ENCODE measurements at places on chromosomes 11 and 22.

DNA sequence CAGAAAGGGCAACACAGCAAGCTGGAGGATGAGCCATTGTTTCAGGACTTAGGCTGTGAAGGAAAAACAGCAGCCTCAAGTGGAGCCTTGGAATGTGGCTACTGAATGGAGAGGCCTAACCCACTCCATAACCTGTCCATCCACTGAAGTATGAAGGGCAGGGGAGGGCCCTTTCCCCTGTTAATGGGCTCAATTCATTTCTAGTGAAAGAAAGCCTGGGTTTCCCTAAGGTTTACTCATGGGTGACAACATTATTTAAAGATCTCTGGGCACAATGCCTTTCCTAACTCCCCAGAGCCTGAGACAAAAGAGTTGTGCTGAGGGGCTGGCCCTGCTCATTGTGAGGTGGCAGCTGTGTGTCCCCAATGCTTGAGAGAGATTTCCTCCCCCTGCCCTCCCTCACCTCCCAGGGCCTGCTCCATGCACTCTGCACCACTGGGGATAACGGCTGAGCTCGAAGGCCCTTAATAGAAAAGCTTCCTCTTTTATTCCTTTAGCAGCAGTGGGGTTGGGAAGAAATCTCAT, 83.8 kb downstream of the ME3 start:
- no peak for DNase-seq

DNA sequence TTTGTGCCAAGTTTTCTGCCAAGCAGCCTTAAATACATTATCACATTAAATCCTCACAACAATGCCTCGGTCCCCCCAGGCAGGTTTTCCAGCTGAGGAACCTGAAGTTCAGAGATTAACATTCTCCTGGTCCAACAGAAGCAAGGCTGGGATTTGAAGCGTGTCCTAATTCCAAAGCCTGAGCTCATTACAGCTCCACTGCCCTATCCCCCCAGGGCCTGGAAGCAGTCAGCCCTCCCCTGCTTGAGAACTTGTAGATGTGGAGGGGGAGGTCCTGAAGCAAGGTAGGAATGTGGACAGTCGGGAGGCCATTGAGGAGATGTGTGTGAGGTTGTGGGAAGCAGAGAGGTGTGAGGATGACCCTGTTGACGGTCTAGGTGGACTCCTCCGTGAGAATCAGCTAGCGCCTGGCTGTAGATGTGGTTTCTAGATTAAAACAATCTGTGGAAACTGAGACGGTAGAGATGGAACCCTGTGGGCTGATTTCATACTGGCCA, 8.1 kb downstream of the GRAMD1B start:
- no peak for DNase-seq

GRCh38 chr11:46674463-46675287, 25.7 kb downstream of the ARHGAP1 start:
- DNase-seq, result no peak

DNA sequence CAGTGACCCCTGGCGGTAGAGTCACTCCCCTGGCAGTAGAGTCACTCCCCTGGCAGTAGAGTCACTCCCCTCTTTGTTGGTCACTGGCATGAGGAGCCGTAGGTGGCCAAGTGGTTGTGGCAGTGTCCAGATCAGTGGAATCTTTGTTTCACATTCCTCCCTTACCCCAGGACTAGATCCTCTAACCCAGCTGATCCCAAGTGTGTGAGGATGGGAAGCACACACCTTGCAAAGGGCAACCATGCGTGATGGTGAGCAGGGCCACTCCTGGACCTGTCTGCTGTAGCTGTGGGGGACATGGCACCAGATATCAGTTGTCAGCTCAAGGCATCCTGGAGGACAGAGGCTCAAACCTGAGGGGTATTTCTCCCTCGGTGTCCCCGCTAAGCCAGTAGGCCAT, 37.8 kb downstream of the OSBP2 start:
- DNase-seq, result no peak

- DNase-seq, result peak; percentile 59
Measured at GRCh38 chr22:49724030-49724892, 103.4 kb downstream of the BRD1 start.

- DNase-seq, result no peak
Measured at GRCh38 chr22:41479671-41480396, 10.9 kb downstream of the ACO2 start.

- DNase-seq, result no peak
Measured at GRCh38 chr11:92329646-92330045, 105.0 kb downstream of the FAT3 start.

DNA sequence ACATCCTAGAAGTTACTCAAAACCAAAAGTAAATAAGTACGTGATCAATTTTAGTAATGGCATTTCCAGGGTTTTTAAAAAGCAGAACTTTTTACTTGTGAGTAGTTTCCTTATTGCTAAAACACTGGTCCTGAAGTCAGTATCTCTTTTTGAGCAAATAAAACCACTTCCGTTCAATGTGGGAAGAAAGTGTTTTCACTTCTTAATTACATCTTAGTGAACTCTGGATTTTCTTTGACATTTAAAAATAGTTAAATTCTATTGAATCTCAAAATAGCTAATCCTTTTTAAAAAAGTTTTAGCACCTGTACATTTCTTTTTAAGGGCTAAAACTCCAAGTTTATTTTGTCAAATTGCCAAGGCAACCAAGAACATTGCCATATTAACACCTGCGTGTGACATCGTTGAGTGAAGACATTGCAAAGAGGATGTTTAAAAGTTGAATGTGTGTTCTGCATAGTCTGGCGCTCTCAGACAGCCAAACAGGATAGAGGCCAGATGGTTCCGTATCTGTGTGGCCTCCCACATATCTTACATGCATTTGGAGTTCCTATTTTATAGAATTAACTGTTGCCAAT, 17.2 kb upstream of the OR5B21 start:
- DNase-seq, result no peak

DNA sequence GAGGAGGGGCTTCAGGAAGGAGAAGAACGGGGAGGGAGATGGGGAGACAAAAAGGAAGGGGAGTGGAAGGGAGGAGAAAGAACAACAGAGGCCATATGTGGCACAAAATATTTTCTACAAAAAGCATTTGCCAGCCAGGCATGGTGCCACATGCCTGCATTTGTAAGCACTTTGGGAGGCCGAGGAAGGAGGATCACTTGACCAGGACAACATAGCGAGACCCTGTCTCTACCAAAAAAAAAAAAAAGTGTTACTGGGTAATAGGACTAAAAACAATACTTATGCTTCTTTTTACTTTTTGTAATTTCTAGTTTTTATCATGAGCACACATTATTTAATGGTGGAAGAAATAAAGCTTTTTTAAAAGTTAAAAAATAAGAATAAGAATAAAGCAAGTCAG, 5.3 kb downstream of the FAM168A start:
- DNase-seq, result no peak

DNA sequence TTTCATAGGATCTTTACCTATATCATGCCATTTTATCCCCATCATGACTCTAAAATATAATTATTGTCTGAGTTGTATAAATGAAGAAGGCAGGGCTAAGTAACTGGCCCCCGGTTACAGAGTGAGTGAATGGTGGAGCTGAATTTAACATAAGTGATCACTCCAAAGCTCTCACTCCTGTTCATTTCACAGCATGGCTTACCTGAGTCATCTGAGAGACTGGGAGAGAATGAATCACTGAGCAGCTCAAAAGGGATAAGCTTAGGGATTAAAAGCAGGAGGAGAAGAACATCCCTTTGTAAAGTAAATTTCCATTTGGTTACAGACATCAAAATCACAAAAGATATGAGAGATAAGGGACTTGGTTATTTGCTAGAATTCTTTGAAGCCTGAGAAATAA, 294.0 kb upstream of the CTSC start:
- peak; percentile 6 for DNase-seq

- DNase-seq, result no peak
Measured at GRCh38 chr11:12552692-12553091, 121.5 kb upstream of the TEAD1 start.

- no peak for DNase-seq
Measured at GRCh38 chr11:107265591-107266121, 192.0 kb downstream of the CWF19L2 start.

DNA sequence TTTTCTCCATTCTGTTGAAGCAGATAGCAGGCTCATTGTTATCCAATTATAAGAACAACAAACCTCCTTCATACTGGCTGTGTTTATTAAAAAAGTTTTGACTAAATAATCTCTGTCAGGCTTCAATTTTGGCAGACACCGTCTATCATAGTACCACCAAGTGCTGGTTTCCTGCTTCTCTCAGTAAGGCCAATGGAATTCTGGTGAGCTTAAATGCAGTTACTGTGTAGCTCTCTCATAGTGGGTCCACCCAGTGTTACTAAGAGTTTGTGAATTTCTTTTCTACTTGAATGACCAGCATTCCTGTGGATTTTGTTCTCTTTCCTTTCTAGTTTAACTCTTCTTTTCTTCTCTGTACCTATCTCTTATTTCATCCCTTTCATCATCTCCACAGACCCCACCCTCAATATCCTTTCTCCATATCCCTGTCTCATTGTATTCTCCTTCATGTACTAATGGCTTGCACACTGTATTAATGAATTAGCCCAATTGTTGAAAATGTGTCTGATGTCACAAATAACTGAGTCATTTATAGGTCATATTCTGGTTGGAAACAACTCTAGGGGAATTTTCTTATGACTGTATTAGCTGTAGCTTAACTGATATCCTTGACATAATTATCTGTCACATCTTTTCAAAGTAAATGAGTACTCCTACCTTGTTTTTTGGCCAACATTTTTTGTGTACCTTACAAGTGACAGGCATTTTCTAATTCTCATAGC, 372.1 kb downstream of the FAT3 start:
- DNase-seq, result no peak

GRCh38 chr11:48107188-48107704, 109.4 kb upstream of the OR4B1 start:
- no peak for DNase-seq

DNA sequence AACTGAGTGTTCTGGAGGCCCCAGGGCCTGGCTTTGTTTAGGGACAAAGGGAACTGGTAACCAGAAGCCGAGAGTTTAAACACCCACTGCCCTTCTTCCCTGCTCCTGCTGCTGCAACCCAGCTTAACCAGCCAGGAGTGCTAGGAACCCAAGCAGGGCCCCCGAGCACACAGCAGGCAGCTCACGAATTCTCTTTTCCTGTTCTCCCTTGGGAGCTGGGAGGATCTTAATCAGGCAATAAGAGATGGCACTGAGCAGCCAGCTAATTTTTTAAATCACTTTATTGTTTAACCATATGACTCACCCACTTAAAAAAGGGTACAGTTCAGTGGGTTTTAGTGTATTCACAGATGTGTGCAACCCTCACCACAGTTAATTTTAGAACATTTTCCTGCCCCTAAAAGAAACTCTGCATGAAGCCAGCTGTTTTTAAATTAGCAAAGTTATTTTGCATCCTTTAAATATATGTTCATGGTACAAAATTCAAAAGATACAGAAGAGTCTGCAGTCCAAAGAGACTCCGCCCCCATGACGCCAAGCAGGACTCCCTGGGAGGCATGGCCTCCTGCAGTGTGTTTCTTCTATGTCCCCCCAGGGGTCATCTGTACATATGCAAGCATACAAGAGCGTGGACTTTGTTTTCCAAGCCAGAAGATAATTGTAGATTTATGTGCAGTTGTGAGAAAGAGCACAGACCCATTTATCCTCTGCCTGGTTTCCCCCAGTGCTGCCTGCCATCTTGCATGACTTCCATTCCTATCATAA, 18.9 kb upstream of the PPP6R3 start:
- DNase-seq, result no peak

DNA sequence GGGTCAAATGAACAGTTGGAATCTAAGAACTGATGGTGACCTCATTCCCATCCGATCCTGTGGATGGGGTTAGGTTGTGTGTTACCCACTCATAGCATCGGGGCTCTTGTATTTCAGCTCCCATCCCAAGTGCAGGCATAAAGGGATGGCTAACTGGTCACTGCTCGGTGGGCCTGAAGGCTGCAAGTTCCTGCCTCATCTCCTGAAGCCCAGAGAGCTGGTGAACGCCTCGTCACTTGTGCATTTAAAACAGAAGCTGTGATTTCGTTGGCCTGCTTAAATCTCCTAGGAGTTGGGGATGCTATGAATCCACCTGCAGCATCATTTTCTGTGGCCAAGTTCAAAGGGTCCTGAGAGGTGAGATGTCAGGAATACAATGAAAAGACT, 477.0 kb downstream of the TBC1D22A start:
- DNase-seq, result no peak

- no peak for DNase-seq
Measured at GRCh38 chr11:79090191-79090705, 350.6 kb downstream of the TENM4 start.

GRCh38 chr11:18723991-18724390, 2.0 kb downstream of the IGSF22 start:
- DNase-seq, result no peak

GRCh38 chr22:36384766-36385481, 2.8 kb downstream of the MYH9 start:
- peak; percentile 49 for DNase-seq

DNA sequence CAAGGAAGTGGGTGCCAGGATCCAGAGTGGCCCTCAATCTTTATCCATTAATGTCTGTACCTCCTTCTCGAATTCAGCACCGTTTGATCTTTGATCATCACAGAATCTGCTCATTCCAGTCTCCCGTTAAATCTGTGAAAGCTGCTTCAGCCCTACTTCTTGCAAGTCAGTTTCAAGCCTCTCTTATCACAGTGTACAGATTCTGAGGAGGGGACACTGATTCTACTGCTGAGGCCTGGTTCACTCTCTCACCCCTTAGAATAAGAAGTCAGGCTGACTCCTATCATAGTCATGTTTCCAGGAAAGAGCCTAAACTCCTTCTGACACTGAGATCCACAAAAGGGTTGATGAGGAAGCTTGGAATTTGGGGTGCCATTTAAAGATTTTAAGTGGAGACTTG, 39.0 kb downstream of the MAML2 start:
- DNase-seq, result no peak

DNA sequence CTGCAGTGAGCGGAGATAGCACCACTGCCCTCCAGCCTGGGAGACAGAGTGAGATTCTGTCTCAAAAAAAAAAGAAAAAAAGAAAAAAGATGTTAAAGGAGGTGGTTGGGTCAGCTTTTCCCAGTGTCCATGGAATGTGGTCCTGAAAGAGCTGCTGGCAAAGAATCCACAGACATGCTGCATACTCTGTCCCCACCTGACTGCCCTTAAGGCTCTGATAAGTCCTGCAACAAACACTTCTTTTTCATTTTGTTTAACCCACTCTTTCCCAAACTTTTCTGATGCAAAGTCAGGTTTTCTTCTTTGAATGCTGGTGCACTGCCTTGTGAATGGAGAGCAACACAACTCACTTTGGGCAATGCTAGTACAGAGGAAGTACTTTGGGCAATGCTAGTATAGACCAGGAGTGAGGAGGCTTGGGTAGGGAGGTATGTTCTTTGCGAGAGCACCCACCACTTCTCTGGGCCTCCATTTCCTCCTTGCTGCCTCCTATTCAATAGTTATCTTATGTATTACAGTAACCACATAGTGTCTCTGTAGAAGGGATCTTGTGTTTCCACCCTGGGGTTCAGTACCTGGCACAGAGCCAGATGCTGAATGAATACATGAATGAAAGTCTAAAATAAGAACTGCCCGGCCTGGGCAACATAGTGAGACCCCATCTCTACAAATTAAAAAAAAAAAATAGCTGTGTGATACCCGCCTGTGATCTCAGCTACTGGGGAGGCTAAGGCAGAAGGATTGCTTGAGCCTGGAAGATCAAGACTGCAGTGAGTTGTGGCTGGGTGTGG, 18.9 kb downstream of the LIF start:
- DNase-seq, result no peak

GRCh38 chr11:5336331-5336730, 7.0 kb downstream of the OR51B5 start:
- DNase-seq, result no peak
